D721Med (cell line): ENCODE measurements at places on chromosomes 1 and 21.

DNA sequence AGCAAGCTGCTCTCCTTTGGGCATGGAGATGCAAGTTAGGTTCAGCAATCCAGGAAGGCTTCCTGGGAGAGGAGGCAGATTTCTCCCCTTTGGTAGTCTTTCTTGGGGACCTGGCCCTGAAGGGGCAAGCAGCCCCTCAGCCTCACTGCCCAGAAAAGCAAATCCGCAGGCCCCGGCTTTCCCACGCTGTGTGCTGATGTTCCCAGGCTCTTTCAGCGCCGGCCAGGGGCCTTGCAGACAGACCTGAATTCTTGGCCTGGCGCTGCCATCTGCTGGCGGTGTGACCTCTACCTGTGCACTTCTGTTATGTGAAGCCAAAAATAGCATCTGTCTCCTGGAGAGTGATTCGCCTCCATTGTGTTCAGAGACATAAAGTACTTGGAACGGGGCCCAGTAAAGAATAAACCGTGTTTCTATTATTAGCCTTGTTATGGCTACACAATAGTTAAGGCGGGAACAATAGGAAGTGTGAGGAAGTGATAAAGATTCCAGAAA is 64.8 kb downstream of the ALPL start:
- DNase-seq, result no peak

GRCh38 chr1:3065797-3066196 is 3.2 kb upstream of the PRDM16 start:
- DNase-seq, result no peak

DNA sequence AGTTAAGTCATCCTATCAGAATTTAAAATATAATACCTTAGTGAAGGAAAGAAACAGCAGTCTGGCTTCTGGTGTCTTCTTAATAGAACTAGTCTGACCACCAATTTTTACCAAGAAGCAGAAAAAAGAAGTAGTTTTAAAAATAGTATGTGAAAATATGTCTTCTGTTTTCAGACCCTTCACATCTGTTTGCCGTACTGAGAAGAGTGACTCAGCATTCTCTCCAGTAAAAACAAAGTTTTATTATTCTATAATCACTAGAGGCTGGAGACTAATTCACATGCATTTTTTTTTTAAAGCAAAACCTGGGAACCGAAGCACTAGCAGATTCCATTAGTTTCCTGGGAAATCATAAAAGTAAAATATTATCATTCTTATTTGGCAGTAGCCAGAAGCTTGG is 163.8 kb downstream of the COL24A1 start:
- no peak for DNase-seq

DNA sequence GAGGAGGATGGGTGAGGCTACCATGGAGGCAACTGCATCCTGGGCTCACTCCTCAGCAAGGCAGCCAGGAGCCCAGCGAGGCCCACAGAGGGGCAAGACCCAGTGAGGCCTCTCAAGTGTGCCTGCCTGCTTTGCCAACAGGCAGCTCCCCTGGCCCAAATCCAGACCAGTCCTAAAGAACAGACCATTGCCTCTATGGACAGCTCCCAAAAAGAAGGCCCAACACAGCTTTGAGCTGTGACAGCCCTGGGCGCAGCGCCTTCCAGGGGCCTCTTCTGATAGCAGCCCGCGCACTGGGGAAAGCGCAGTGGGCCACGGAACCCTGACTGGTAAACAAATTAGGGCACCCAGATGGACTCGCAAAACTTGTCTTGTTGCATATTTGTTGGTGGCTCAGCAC is 25.5 kb downstream of the C1orf198 start:
- no peak for DNase-seq

DNA sequence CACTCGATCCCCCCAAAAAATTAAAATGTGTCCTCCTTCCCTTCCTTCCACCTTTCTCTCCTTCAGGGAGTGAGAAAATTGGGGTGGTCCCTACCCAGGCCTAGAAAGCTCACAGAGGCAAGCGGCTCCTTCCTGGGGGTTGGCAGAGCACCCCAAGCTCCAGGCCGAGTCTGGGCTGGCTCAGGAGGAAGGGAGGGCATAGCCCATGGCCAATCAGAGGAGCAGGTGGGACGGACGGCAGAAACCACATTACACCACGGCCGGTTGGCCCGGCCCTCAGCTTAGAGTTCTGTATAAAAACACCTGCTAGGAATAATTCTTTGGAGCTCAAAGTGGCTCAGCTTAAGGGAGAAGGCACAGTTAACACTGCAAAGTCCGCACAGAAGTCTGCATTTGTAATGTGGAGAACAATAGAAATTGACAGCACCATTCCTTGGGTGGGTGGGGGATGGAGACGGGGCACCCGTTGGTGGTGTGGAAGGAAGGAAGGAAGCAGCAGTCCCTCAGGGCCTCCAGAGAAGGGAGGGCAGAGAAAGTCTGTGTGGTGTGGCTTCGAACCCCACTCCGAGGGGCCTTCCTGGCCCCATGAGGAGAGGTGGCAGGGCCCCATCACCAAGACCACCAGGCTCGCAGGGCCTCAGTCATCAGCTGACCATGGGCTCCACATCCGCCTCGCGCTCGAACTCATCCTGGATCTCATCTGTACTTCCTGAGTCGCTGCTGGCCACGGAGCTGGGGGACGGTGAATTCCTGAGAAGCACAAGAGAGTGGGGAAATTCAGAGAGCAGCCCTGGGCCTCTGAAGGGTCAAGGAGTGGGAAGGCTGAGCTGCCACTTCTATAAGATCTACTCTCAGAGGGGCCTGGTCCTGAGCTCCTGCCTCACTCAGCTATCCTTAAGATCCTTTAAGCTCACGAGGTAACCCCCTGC is 5.8 kb upstream of the ALDH4A1 start:
- DNase-seq, result no peak

GRCh38 chr1:230661976-230662375 is 19.7 kb downstream of the COG2 start:
- no peak for DNase-seq

- no peak for DNase-seq
Measured at GRCh38 chr1:28066393-28067154, 21.8 kb downstream of the EYA3 start.

DNA sequence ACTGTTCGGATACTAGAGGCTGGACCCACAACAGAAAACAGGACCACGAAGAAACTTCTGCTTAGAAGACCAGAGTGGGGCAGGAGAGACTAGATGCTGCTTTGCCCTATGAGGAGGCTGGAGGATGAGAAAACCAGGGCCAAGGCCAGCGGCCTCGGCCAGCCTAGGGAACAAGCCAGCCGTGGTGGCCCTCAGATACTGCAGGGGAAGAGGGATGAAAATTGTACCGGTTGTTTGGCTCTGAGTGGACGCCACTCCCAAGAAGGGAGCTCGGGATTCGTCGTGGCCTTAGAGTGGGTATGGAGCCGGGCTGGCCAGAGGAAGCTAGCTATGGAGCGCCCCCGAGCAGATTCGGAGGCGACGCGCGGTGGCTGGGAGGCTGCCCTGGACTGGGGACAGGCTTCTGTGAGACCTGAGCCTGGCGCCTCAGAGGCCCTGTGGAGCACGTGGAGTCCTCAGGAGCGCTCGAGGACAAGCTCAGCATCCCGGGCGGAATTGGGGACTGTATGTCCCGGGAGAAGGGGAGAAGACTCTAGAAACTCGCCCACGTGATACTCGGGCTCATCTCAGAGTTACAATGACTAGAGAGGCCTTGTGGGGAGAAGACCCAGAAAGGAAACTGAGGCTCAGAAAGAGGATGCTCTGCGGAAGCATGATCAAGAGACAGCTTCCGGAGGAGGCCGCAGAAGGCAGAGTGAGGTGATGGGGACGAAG is 2.8 kb downstream of the PRRX1 start:
- no peak for DNase-seq

DNA sequence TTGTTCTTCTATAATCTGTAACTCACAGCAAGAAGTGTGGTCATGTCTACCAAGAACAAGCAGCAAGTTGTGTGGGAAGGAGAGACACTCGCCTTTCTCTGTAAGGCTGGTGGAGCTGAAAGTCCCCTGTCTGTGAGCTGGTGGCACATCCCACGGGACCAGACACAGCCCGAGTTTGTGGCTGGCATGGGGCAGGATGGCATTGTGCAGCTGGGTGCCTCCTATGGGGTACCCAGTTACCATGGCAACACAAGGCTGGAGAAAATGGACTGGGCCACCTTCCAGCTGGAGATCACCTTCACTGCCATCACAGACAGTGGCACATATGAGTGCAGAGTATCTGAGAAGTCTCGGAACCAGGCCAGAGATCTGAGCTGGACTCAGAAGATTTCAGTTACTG is 15.5 kb downstream of the CD101 start:
- DNase-seq, result no peak

DNA sequence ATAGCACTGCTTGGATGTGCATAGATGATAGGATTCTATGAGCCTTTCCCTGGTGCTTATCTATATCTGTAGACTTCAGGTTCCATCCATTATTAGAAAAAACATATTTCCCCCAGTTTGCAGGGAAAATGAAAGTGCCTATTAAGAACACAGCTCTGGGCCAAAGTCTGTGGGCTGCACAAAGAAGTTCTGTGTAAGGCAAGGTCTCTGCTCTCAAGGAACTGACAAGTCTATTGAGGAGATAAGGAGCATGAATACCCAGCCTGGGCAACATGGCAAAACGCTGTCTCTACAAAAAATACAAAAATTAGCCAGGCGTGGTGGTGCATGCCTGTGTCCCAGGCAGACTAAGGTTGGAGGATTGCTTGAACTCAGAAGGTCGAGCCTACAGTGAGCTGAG is 22.3 kb upstream of the SDE2 start:
- no peak for DNase-seq

GRCh38 chr1:111615870-111616715 is 3.5 kb upstream of the RAP1A start:
- DNase-seq, result no peak

DNA sequence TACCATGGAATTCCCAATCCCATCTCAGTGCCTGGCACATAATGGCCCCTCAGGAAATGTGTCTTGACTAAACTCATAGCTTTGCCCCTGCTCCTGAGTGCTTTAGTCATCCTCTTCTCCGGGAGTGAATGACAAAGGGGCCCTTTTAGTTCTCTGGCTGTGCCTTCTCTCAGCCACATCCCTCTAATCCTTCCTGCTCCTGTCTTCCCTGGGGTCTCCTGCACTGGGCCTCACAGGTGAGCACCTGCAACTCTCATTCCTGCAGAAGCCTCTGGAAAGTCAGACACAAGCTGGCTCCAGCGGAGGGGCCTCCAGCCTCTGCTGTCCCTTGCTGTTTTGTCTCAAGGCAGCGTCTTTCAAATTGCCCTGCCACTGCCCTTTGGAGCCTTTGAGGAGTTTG is 14.0 kb upstream of the ETV3L start:
- peak; percentile 23 for DNase-seq

DNA sequence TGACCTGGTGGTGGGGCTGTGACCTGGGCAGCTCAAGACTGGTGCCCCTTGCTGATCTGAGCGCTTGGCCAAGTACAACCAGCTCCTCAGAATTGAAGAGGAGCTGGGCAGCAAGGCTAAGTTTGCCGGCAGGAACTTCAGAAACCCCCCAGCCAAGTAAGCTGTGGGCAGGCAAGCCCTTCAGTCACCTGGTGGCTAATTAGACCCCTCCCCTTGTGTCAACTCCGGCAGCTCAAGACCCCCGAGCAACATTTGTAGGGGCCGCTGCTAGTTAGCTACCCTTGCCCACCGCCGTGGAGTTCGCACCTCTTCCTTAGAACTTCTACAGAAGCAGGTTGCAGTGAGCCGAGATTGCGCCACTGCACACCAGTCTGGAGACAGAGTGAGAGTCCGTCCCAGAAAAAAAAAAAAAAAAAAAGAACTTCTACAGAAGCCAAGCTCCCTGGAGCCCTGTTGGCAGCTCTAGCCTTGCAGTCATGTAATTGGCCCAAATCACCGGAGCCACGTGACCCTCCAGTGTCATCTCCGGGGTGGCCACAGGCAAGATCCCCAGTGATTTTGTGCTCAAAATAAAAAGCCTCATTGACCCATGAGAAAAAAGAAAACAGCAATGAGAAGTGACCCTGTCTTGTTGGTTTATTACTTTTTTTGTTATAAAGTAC is 39.3 kb upstream of the LGALS8 start:
- DNase-seq, result no peak

GRCh38 chr1:64263856-64264255 is 60.4 kb downstream of the UBE2U start:
- no peak for DNase-seq

- DNase-seq, result no peak
Measured at GRCh38 chr1:235468004-235468403, 36.2 kb downstream of the B3GALNT2 start.

DNA sequence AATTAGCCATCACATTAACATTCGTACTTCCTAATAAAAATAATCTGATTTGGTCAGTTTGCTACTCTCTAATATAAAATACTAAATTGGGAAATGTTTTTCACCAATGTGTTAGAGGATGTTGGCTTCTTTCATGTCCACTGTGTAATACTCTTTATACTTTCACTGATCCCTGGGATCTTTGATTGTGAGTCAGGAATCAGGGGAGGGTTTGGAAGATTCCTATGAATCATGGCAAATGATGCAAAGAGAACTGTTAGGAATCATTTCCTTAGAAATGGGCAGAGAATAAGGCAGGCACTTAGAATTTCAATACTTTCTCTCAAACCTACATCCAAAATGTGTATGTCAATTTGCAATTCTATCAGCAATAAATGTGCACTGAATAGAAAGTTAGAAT is 31.0 kb downstream of the KRTAP24-1 start:
- no peak for DNase-seq

- no peak for DNase-seq
Measured at GRCh38 chr1:93702111-93702827, 20.6 kb upstream of the BCAR3 start.

DNA sequence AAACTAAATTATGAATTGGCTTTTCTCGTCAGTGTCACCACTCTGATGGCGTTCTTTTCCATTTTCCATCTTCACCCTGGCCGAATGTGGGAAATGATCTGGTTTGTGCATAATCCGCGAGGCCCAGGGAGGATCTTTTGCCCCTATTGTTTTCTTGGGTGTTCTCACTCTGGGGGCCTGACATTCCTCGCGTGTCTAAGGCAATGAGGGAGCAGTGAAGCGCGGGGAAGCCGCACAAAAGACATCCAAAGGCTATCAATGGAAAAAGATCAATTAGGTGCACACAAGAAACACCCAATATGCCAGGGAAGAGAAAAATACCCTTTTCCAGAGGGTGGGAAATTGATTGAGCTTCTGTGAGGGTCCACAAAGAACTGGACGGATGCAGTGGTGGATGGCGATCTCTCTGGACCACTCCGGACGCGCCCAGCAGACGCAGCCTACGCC is 941 bp upstream of the C1orf21 start:
- DNase-seq, result no peak

DNA sequence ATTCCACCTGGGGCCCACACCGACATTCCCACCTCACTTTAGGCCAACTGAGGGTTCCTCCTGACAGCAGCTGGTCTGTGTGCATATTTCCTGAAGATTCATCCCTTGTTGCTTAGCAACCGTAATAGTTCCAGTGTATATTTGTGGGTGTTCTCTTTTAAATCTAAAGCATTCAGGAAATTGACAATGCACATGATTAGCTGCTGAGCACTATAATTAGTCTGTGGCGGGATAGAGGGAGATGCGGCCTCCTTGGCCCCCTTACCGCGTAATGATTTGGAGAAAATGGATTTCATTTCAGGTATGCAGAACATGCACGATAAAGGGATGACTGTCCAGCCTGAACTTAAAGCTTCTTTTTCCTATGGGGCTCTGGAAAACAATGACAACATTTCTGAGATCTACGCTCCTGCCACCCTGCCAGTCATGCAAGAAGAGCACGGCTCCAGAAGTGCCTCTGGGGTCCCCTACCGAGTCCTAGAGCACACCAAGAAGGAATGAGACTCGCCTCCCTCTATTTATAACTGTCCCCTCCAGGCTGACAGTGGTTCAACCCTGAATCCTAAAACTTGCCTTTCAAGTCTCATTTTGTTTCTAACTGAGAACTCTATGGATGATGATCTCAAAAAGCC is 33.8 kb upstream of the RCAN3 start:
- DNase-seq, result no peak

- no peak for DNase-seq
Measured at GRCh38 chr1:66210635-66211244, 323.2 kb upstream of the SGIP1 start.
